ENCODE measurements at places on chromosomes 6 and 20.

- DNase-seq = no peak
Measured at GRCh38 chr6:10099529-10100140, 315.2 kb downstream of the TFAP2A start.

GRCh38 chr6:156027248-156027626 is 571.6 kb upstream of the NOX3 start:
- DNase-seq = no peak

- DNase-seq = no peak
Measured at GRCh38 chr20:49769048-49769581, 43.5 kb upstream of the SLC9A8 start.

DNA sequence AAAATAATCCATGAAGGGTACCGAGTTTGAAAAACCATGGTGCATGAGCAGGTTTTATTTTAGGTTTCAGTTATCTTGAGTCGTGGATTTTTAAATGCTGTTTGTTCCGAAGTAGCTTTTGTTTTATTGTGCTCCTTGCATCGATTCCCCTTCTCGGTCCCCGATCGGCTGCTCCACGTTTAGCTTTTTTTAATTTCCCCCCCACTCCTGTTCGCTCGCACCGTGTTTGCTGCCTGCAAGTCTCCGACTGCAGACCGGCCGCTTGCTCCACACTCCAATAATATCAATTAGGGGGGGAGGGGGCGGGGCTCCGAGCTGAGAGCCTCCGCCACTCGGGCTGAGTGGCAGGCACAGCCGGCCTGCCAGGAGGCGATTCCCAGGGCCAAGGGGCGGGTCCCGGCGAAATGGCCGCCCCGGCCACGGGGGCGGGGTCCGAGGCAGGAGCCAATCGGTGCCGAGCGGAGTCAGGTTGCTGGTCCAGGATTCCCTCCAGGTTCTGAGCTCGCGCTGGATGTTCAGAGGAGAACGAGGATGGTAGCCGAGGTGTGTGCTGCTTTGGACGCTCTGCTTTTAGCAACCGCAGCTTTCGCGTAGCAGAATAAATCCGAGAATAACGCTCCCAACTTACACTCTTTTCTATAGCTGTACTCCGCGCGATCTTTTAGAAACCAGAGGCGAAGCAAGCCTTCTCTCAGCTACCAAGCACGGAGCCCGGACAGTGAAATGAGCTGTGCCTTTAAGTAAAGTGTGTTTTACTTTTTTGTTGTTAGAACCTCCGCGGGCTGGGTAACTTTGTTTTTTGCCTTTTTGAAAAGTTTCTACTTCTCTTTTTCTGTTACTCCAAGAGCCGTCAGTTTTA is at the start of gene EPHA7:
TSS of gene EPHA7 (minus strand) at position 256 of the 859 bp plus-strand sequence. CDS start at position 38, 218 bp downstream.
- DNase-seq = peak; percentile 84
